GM12878 (cell line): ENCODE measurements at places on chromosomes 16 and 17.

- no peak for DNase-seq
Measured at GRCh38 chr17:40510328-40510648, 8.9 kb upstream of the TNS4 start.

- DNase-seq, result no peak
Measured at GRCh38 chr16:89613954-89614459, 565 bp downstream of the DPEP1 start.

DNA sequence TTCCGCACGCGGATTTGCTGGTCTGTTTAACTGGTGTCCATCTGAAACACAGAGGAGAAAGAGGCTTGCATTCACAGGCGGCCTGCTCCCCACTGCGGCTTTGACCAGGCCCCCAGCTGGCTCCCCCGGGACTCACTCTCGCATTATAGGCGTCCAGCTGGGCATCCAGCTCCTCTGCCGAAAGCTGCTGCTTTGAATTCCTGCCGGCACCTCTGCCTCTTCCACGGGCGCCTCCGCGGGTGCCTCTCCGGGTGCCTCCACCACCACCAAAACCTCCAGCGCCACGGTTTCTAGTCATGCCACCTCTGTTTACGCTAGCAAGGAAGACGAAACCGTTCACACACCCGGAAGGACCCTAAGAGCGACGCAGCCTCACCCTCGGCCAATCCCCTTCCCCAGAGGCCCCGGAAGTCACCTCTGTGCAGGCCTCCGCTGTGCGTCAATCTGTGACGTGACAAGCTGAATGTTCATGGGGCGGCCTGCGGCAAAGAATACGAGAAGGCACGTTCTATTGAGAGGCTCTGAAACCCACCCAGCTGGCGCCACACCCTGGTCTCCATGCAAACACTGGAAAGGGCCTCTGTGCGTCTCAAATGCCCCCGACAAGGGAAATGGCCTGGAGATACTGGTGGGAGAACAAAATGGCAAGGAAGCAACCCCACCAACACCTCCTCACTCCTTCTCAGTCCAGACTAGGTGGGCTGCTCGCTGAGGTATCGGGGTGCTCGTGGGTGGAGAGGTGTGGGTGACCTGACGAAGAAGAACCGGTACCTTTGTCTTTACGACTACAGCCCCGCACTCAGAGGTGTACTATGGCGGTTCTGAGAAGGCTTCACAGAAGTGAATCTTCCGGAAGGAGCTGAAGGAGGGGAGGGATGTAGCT is 3.0 kb downstream of the ALYREF start:
- no peak for DNase-seq

DNA sequence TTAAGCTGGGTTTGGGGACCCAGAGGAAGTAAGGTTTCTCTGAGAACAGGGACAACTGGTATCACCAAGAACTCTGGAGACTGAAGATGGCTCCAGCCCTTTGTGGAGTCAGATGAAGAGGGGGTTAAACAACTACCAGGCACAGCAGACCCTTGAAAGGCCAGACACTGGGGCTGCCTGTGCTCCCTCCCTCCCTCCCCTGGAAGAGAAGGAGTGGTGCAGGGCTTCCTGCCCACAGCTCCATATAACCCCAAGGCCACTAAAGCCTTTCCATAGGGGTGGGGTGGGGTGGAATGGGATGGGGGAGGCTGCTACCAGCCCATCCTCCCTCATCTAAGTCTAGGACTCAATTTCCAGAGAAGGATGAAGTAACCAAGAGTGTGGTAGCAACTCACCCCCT is 66.7 kb downstream of the CCDC182 start:
- DNase-seq, result no peak

DNA sequence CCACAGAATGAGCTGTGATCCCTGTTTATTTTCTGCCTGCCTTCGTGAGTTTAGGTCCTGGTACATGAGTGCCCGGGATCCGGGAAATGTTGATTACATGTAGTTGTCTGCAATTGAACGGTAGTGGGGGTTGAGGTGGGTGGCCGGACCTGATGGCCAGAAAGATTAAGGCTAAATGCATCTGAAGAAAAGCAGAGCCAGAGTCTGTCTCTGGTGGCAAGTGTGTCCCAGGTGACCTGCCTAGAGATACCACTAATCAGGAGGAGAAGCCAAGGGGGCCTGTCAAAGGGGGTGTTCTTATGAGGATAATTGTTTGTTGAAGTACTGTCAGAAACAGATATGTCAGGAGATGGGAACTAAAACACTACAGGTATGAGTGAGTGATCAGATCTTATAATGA is 154.0 kb upstream of the ASIC2 start:
- no peak for DNase-seq

DNA sequence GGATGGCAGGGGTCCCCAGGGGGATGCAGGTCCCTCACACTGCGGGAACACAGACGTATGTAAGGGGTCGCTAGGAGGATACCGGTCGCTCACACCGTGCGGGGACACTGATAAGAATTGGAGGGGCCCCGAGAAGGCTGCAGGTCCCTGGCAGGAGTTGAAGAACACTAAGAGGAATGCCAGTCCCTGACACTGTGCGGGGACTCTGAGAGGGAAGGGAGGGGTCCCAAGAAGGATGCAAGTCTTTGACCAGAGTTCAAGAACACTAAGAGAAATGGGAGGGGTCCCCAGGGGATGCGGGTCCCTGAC is 510 bp downstream of the ERCC4 start:
- no peak for DNase-seq
